ENCODE measurements at places on chromosomes 2 and 18. TPM values are rescaled to one million over a fixed set of nuclear protein-coding genes. Genes with fewer than 3 reads are reported as not detected.

- H3K36me3 ChIP-seq: no peaks in the 10 kb centered on the region
- H3K4me1 ChIP-seq: no peaks in the 10 kb centered on the region
- DNase-seq: no peak
- no peak overlapping the region for H3K27ac ChIP-seq
Observed at GRCh38 chr2:1645761-1646476, 98.4 kb downstream of the PXDN start.

DNA sequence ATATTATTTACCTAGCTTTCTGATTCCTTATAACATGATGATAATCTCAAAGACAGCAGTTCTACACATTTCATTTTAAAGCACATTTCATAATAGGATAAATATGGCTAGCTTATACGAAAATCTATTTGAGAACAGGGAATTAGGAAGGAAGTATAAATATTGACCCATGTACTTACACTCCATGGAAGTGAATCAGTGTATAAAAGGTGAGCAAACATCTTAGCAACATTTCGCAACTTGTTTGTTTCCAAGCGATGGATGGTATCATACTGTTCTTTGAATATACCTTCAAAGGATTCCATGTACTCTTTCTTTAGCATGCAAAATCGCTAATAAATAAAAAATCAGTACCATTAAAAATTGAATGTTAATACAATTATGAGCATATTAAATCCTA, 53.1 kb downstream of the CWC22 start:
- no peaks in the 10 kb centered on the region for H3K4me1 ChIP-seq
- no peak overlapping the region for H3K4me3 ChIP-seq
- H3K27ac ChIP-seq: no peak overlapping the region
- peaks cover 63% of the 10 kb centered on the region for H3K36me3 ChIP-seq
- H3K27me3 ChIP-seq: no peaks in the 10 kb centered on the region
- DNase-seq: no peak

Gene LOXHD1
- total RNA-seq: 0.11 TPM

- H3K4me3 ChIP-seq: no peak overlapping the region
- H3K27me3 ChIP-seq: no peaks in the 10 kb centered on the region
- H3K36me3 ChIP-seq: no peaks in the 10 kb centered on the region
- H3K4me1 ChIP-seq: no peaks in the 10 kb centered on the region
- DNase-seq: no peak
Observed at GRCh38 chr18:79607361-79607952, 72.1 kb upstream of the CTDP1 start.

Gene TXNDC2
- total RNA-seq: not detected

Gene ANKRD62
- total RNA-seq: not detected

Gene NMS
- total RNA-seq: not detected

Gene TNS1
- 1.1 TPM for total RNA-seq

GRCh38 chr18:63098018-63098981, 221.3 kb downstream of the BCL2 start:
- H3K4me1 ChIP-seq: peaks cover 44% of the 10 kb centered on the region
- no peaks in the 10 kb centered on the region for H3K27me3 ChIP-seq
- peak; percentile 48 for DNase-seq

GRCh38 chr18:32441533-32441932, 29.1 kb downstream of the GAREM1 start:
- DNase-seq: no peak
- H3K4me3 ChIP-seq: no peak overlapping the region
- H3K4me1 ChIP-seq: no peaks in the 10 kb centered on the region
- no peaks in the 10 kb centered on the region for H3K36me3 ChIP-seq

- no peak for DNase-seq
- H3K27me3 ChIP-seq: no peaks in the 10 kb centered on the region
- H3K27ac ChIP-seq: no peak overlapping the region
- no peaks in the 10 kb centered on the region for H3K4me1 ChIP-seq
- H3K36me3 ChIP-seq: no peaks in the 10 kb centered on the region
Observed at GRCh38 chr2:224543939-224544338, 41.2 kb downstream of the CUL3 start.

DNA sequence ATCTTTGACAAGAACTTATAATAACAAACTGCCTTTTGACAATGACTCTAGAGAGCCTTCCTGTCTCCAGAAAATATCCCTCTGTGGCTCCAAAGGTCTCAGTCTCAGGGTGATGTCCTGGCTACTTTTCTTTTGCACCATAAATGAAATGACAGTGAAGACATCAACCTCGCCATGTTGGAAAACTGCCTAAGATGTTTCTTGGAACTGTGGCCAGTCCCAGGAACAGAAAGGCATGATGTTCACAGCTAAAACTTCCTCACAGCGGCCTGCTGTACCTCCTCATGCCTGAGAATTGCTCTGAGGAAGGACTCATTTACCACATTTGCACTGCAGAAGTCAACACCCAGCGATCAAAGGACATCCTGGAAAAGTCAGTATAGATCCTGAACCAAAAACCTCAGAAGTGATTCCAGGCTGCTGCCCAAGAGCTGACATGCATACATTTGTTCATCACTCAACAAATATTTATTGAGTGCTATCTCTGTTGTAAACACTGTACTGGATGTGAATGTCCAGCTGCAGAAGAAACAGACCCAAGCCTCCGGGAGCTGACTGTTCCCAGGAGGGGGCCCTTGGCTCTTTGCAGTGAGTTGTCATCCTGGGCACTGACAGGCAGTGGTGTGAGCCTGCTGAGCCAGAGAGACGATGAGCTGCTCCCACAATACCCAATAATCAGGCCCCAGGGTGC, 64.3 kb upstream of the ACSL3 start:
- no peak overlapping the region for H3K27ac ChIP-seq
- H3K27me3 ChIP-seq: no peaks in the 10 kb centered on the region
- H3K4me3 ChIP-seq: no peak overlapping the region
- no peak for DNase-seq
- no peaks in the 10 kb centered on the region for H3K36me3 ChIP-seq

Gene EIF4E2
- 63.5 TPM for total RNA-seq

Gene BIRC6
- total RNA-seq: 225 TPM

DNA sequence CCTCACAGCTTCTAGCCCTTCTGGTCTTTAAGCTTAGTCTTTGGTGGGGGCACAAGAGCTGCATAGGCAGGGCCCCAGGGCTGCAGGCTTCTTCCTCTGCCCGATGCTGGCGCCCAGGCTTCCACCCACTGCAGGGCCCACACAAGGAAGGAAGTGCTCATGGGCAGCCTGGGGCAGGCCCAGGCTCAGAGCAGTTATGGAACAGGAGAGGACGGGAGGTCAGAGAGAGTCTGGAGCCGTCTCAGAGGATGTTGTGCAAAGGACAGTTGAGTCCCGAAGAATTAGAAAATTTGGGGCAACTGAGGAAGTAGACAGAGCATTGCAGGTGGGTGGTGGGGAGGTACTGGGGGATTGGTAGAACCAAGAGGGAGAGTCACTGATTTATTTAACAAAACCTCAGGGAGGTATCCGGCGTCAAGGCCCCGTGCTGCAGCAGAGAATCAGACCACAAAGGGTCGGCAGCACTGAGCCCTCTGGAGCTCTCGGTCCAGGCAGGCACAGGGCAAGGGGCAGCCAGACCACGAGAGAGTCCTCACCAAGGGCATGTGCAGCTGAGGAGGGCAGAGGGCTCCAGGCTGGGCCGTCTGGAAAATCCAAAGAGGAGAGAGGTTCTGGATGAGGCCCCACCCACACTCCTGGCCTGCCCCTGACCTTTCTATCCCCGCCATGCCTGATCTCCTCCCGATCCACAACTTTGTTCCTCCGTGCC, 110.8 kb upstream of the GLI2 start:
- no peaks in the 10 kb centered on the region for H3K4me1 ChIP-seq
- H3K27ac ChIP-seq: no peak overlapping the region
- DNase-seq: no peak
- H3K36me3 ChIP-seq: no peaks in the 10 kb centered on the region

DNA sequence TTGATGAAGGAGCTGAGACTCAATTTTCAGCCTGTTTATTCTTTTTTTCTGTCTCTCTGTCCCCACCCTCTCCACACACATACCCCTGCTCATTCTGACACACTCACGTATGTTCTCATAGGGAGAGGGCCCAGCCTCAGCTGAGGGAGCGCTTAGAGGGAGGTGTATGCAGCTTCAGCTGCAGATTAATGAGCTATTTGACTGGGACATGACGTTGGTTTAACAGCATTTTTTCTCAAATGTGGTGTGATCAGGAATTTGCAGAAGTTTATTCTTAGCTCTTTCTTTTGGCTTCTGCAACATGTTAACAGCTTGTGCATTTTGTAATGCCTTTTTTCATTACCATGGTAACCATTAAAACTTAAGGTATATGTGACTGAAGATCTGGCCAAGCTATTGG, 1547.1 kb upstream of the PIK3C3 start:
- no peak overlapping the region for H3K27ac ChIP-seq
- no peaks in the 10 kb centered on the region for H3K27me3 ChIP-seq
- no peaks in the 10 kb centered on the region for H3K36me3 ChIP-seq
- DNase-seq: no peak
- no peak overlapping the region for H3K4me3 ChIP-seq

DNA sequence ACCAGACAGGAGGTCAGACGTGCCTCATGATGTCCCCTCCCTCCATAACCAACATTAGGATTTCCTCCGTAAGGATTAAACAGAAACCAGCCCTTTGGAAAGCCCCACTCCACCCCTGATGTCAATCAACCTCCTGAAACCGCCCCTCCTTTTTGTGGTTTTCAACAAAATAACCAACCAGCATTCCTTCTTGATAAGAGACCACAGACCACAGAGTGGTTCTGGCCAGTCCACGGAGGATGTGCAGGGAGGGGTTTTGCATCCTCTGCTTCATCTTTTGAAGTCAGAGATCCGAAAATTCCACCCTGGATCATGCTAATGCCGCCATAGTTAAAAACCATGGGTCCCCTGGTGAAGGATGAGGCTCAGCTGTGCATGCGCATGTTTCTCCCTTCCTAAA, 180.0 kb upstream of the CCDC150 start:
- H3K27me3 ChIP-seq: peaks cover 23% of the 10 kb centered on the region
- peaks cover 6% of the 10 kb centered on the region for H3K4me1 ChIP-seq
- H3K4me3 ChIP-seq: no peak overlapping the region
- H3K27ac ChIP-seq: no peak overlapping the region
- DNase-seq: no peak
- no peaks in the 10 kb centered on the region for H3K36me3 ChIP-seq

- H3K36me3 ChIP-seq: no peaks in the 10 kb centered on the region
- DNase-seq: no peak
- no peak overlapping the region for H3K27ac ChIP-seq
Observed at GRCh38 chr2:14297340-14297739, 335.2 kb upstream of the LRATD1 start.

DNA sequence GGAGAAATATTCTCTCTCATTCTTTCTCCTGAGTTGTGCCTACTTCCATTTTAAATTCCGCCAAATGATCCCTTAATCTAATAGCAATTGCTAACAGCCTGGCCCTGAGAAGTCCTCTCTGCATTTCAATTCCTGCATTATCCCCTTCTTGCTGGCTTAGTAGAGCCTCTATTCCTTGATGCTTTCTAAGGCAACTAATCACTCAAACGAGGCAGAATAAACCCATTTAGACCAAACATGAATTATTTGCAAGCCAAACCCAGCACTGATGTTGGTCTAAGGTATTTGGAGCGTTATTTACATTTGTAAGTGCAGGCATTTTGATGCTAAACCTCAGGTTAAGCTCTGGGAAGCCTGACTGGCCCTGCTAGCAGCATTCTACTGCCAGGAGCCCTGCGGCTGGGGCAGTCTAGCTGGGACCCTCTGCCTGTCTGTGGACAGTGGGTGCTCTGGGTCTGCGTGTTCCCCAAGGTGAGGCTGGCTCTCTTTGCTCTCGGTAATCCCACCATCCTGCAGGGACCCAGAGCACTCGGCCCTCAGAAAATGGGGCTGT, 173.1 kb upstream of the HS6ST1 start:
- no peak overlapping the region for H3K4me3 ChIP-seq
- DNase-seq: no peak
- H3K36me3 ChIP-seq: no peaks in the 10 kb centered on the region
- H3K27ac ChIP-seq: no peak overlapping the region
- no peaks in the 10 kb centered on the region for H3K4me1 ChIP-seq
- no peaks in the 10 kb centered on the region for H3K27me3 ChIP-seq

GRCh38 chr2:200172944-200173581, 133.4 kb upstream of the SPATS2L start:
- no peak overlapping the region for H3K4me3 ChIP-seq
- no peaks in the 10 kb centered on the region for H3K27me3 ChIP-seq
- no peaks in the 10 kb centered on the region for H3K36me3 ChIP-seq
- DNase-seq: no peak
- H3K4me1 ChIP-seq: no peaks in the 10 kb centered on the region

DNA sequence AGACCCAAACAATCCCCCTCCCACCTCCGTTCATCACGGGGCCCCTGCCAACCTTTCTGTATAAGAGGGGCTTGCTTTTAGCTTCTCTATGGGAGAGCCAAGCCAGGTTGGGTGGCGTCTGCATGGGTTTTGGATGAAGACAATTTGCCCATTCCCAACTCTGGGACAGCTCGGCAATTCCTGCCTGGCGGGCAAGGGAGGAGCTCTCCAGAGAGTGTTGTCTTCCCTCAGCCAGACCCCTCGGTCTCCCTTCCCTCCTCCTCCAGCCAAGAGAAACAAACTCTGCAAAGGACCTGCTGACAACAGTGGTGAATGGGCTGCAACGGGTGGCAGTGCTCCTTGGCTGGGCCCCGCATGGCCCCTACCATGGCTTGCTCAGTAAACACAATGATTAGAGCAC, 267.2 kb upstream of the HDAC4 start:
- H3K4me1 ChIP-seq: no peaks in the 10 kb centered on the region
- no peak for DNase-seq
- H3K36me3 ChIP-seq: no peaks in the 10 kb centered on the region
- no peak overlapping the region for H3K4me3 ChIP-seq

Data from natural killer cell (primary cell).